Frontal cortex (tissue), 4 donors: ENCODE measurements at places on chromosomes 11 and 22.

- no peak for DNase-seq
These were observed 10.6 kb downstream of the SNX32 start for GRCh38 chr11:65844231-65844872.

GRCh38 chr11:125593114-125593820 is 615 bp downstream of the STT3A start:
- no peak for DNase-seq

GRCh38 chr11:18277565-18278271 is 11.7 kb downstream of the SAA1 start:
- no peak for DNase-seq

DNA sequence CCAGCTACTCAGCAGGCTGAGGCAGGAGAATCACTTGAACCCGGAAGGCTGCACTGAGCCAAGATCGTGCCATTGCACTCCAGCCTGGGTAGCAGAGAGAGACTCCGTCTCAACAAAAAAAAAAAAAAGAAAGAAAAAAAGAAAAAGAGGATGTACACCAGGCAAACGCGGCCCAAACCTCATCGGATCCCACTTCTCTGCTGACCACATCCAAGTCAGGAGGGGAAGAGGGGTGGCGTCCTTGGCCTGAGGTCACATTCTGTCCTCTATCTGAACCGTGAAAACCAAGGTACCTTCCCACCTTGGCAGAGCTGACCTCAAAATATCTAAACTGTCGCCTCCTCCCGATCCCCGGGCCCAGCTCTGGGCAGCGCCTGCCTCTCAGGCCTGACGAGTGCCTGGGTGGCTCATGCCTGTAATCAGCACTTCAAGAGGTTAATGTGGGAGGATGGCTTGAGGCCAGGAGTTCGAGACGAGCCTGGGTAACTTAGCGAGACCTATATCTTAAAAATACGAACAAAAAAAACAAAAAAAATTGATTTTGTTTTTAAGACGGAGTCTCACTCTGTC is 25.1 kb downstream of the RGL4 start:
- no peak for DNase-seq

DNA sequence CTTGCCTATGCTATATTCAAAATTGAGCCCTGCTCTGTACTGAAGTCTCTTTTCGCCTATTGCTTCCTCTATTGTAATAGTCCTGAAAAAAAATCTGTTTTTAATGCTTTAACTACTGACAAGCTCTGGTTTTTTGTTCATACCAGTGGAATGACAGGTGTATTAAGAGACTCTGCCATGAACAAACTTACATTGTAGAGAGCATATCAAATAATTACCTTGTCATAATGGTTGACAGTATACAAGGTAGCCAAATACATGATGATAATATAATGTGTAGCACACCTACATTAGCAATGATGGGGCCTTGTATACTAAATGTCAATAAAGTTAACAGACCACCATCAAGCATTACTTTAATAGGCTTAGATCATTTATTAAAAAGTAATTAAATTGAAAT is 175.0 kb downstream of the DYNC2H1 start:
- DNase-seq = no peak

DNA sequence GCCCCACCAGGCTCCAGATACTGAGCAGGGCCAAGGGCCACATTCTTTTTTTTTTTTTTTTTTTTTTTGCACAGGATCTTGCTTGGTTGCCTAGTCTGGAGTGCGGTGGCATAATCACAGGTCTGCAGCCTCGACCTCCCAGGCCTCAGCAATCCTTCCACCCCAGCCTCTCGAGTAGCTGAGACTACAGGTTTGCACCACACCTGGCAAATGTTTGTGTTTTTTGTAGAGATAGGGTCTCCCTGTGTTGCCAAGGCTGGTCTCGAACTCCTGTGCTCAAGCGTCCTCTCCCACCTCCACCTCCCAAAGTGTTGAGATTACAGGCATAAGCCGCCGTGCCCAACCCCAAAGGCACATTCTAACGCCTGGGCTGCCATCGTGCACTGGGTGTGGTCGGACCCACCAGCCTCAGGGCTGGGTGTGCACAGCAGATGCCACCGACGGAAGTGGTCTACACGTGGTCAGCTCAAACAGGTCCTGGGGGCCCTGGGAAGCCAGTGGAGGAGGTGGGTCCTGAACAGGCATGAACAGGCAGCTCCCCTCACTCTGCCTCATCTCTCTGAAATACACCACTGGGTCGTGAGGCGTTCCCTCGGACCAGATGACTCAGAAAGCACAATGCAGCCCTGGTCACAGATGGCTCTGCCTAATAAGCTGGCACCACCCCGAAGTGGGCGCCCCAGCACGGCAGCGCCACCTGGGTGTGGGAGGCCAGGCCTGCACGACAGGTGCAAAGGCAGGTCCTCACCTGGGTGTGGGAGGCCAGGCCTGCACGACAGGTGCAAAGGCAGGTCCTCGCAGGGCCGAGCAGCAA is 5.1 kb upstream of the B4GALNT4 start:
- DNase-seq = peak; percentile 31

DNA sequence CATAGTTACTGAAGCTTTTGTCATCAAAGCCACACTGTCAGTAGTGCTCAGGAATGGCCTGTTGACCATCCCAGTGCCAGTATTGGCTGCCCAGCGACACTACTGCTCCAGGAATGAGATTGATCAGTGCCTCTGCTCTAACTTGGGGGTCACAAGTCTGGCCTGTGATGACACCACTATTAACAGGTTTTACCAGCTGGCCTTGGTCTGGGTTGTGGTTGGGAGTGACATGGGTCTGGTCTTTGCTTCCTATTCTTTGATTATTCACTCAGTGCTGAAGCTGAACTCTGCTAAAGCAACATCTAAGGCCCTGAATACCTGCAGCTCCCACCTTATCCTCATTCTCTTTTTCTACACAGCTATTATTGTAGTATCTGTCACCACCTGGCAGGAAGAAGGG is 21.5 kb downstream of the OR56B4 start:
- no peak for DNase-seq

DNA sequence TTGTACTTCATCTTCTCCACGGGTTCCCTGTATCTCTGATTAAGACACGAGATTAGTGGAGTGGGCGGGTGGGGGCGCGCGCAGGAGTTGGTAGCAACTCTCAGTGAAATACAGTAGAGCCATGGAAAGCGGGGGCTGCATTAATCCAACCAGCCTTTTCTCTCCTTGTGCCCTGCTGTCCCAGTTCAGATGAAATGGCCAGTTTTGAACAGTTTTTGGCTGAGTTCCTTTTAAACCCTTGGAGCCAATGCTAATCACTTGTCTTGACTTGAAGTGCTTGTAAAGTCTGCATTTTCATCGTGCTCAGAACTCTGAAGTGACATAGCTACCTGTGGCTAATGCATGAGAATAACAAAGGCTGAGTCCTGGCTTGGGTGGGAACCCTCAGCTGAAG is 734 bp upstream of the TMEM123 start:
- no peak for DNase-seq

DNA sequence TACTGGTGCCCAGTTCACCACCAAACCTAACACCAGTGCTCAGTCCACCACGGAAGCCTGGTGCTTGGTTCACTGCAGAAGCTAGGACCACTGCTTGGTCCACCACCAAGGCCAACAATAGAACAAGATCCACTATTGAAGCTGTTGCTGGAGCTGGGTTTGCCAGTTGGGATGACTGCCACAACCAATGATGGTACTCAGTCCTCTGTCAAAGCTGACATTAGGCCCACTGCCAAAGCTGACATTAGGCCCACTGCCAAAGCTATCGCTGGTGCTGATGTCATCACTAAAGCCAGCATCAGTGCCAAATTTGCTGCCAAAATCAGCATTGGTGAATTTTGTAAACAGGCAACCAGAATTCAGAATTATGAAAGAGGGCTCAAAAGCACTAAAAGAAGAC is 1850.2 kb upstream of the RAG2 start:
- no peak for DNase-seq

- no peak for DNase-seq
These were observed 54.4 kb downstream of the FCHSD2 start for GRCh38 chr11:73087730-73088129.

DNA sequence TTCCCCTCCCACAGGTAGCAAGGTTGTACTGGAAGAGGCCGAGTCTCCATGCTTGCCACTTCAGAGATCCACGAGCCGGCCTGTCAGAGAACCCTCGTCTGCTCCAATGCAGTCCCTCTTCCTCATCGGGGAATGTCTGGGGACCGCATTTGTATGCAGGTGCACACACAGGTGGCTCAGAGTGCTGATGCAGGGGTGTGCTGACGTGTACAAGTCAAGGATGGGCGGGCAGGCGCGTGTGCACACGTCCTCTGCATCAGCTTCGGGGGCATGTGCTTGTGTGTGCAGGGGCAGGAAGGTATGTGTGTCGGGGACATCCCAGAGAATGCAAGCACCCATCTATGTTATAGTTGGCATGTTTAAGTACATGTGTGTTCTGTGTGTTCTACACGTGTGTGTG is 49.4 kb downstream of the ELFN2 start:
- DNase-seq = no peak

GRCh38 chr22:38935023-38935422 is 22.4 kb upstream of the APOBEC3A start:
- DNase-seq = no peak

DNA sequence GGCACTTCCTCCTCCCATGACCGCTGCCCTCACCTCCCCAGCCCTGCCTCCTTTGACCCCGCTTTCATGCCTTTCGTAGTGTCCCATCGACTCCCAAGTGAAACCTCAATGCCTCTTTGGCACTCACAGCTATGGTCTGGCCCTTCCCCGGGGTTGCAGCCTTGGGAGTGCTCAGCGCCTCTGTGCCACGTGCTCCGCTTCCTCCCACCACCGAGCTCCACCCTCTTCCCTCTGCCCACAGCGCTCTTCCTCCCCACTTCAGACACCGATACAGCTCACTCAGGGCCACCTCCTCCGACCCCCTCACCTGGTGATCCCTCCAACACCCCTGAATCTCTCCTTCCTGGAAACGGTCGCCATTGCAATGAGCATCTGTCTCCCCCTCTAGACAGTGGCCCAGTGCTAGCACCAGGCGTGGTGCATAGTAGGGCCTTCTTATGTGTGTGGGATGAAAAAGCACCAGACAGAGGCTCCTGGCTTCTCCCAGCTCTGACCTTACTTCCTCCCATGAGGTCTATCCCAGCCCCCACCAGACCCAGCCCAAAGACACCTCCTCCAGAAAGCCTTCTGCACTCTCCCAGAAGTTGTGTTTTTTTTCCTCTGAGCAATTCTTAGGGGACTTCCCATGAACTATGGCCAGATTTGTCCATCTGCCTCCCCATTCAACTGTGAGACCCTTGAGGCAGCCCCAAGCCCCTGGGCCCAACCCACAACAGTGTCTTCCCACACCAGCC is 16.4 kb upstream of the SCGB1A1 start:
- no peak for DNase-seq

DNA sequence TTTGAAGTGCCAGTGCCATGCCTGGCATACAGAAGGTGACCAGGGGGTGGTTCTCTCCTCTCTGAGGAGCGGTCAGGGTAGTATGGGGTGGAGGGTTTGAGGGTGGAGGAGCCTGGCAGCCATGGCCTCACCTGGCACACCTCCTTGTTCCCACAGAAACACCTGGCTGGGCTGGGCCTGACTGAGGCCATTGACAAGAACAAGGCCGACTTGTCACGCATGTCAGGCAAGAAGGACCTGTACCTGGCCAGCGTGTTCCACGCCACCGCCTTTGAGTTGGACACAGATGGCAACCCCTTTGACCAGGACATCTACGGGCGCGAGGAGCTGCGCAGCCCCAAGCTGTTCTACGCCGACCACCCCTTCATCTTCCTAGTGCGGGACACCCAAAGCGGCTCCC is 9.6 kb downstream of the SERPINH1 start:
- no peak for DNase-seq

GRCh38 chr11:33743291-33743690 is 7.1 kb upstream of the CD59 start:
- no peak for DNase-seq

- no peak for DNase-seq
These were observed 365.3 kb upstream of the PDGFD start for GRCh38 chr11:104529213-104529612.

DNA sequence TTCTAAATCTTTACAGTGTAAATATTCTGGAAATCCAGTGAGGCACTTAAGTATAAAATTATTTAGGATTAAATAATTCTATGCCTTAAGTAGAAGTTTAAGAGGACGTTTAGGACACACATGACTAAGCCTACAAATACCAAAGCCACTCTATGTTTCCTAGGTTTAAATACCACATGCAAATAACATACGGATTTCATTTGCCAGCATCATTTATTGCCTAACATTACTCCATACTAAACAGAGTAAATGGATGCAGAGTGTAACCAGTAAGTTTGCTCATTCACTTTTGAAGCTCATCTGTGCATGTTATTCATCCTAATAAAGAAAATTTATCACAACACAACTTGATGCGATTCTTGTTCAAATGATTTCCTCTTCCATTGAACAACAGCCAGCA is 4.1 kb downstream of the BDNF start:
- no peak for DNase-seq

- DNase-seq = no peak
These were observed 20.0 kb downstream of the POLR3H start for GRCh38 chr22:41524251-41524661.

- peak; percentile 79 for DNase-seq
These were observed 12.8 kb downstream of the MACROD1 start for GRCh38 chr11:64152841-64153691.

GRCh38 chr11:103927535-103927934 is 108.9 kb upstream of the DDI1 start:
- DNase-seq = no peak

- DNase-seq = no peak
These were observed 17.2 kb downstream of the BRD1 start for GRCh38 chr22:49810363-49811019.

- no peak for DNase-seq
These were observed 17.7 kb upstream of the SCGB1D1 start for GRCh38 chr11:62172294-62172693.

DNA sequence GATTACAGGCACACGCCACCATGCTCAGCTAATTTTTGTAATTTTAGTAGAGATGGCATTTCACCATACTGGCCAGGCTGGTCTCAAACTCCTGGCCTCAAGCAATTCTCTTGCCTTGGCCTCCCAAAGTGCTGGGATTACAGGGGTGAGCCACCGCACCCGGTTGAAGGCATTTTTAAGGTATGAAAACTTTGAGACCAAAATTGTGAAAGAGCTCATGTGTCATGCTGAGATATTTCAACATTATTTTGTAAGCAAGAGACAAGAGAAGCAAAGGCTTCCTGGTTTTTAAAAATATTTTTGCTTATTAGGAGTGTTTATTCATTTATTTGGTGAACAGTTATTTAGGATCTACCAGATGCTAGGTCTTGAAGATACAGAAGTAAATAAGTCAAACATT is 6.8 kb downstream of the NHERF4 start:
- DNase-seq = no peak

- no peak for DNase-seq
These were observed 13.3 kb downstream of the SBF1 start for GRCh38 chr22:50461536-50461935.
